ENCODE measurements at places on chromosomes 7 and 10. TPM values are rescaled to one million over a fixed set of nuclear protein-coding genes. Genes with fewer than 3 reads are reported as not detected.
A peak's percentile ranks its signal among the peaks of the same experiment; 100 is the strongest.

GRCh38 chr10:69911613-69912528 is 110.2 kb downstream of the COL13A1 start:
- no peak for DNase-seq

DNA sequence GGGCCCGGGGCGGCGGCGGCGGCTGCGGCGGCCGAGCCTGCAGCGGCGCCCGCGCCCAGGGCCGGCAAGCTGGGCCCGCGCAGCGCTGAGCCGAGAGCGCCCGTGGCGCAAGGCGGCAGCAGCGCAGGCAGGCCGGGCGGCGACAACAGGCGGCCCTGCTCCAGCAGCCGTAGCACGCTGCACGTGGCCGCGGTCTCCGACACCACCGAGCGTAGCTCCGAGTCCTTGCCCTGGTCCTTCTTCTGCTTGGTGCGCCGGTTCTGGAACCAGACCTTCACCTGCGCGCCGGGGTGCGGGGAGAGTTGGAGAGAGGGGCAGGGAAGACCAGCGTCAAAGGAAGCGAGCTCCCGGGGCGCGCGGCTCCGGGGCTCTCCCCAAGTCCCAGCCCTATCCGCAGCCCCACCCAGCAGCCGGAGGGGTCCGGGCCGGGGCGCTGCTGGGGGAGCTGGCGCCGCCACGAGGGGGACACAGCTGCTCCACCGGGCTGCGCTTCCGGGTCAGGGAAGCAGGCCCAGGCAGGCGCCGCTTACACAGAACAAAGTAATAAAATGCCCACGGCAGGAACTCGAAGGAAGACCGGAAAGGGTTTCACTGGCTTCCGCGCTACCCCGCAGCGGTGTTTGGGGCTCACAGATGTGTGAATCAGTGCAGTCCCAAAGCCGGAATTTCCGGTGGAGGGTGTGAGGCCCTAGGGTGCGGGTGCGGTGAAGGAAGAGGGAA is 3.6 kb downstream of the VAX1 start:
- DNase-seq: peak; percentile 79

DNA sequence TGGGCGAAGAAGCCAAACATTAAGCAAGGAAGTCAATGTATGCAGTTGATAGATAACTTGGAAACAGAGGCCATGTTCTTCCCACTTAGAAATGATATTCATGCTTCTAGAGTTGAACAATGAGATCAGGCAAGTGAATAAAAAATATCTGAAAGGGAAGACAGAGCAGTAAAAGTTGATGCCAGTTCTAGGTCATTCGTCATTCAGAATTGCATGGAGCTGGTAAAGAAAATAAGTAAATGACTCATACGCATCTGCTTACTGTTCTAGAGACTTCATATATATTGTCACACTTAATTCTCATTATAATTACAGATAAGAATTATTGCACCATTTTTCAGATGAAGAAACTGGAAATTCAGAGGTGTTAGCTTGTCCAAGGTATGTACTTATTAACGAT is 158.9 kb upstream of the FERD3L start:
- no peak for DNase-seq

DNA sequence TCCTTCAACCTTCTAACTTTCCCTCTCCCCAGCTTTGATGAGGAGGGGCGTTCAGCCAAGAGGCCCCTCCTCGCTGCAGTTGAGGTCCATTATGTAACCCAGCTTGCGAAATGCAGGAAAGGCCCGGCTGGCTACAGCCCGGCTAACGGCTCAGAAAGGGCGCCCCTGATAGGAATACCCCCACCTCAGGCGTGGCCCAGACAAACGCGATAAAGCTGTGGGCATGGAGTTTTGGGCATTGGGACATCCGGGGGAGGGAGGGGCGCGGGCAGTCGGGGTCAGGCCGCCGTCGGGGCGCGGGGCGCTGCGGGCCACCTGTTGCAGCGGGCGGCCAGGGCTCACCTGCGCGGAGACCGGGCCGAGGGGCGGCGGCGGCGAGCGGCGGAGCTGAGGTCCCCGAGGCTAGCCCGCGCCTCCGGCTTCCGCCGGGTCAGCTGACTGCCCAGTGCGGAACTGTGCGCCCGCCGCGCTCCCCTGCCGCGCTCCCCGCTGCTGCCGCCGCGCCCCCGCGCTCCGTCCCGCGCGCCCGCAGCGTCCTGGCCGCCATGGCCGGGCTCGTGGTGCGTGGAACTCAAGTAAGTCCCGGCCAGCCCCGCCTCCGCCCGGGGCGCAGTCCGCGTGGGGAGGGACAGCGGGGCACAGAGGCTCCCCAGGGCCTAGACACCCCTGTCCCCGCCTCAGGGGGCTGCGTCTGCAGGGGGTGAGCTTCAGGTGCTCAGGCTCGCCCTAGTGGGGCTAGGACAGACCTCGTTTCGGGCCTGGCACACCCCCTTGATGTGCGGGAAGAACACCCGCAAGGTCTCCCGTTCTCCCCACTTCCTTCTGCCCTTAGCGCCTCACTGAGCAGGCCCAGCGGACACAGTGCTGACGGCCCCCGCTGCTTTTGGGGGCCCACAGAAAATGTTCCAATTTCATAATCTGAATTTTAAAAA is at the start of gene LRMDA:
LRMDA (plus strand) TSS at position 445 of the 932 bp plus-strand sequence.
- DNase-seq: peak; percentile 78

DNA sequence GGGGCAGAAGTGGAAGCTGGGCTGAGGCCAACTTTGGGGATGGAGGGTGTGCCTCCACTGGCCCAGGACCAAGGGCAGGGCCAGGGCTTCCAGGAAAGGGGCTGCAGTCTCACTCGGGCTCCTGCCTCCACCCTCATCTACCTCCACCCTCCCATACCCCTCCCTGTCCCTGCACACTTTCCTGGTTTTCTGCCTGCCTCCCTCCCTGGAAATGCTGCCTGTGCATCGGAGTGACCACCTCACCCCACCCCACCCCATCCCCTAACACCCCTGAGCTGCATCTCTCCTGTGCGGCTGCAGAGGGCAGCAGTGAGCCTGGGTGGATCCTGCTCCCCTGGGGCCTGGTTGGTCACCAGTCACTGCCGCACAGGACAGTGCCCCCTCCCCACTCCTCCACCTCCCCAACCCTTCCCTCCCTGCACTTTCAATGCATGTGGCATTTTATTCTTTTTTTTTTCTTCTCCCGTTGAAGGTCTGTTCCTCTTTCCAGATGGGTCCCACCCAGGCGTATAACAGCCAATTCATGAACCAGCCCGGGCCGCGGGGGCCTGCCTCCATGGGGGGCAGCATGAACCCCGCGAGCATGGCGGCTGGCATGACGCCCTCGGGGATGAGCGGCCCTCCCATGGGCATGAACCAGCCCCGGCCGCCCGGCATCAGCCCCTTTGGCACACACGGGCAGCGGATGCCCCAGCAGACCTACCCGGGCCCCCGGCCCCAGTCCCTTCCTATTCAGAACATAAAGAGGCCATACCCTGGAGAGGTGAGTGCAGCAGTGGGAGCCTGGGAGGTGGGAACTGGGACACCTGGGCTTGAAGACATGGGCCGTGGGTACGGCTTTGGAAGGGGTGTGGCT is 54.1 kb upstream of the PPIF start:
- DNase-seq: peak; percentile 85

DNA sequence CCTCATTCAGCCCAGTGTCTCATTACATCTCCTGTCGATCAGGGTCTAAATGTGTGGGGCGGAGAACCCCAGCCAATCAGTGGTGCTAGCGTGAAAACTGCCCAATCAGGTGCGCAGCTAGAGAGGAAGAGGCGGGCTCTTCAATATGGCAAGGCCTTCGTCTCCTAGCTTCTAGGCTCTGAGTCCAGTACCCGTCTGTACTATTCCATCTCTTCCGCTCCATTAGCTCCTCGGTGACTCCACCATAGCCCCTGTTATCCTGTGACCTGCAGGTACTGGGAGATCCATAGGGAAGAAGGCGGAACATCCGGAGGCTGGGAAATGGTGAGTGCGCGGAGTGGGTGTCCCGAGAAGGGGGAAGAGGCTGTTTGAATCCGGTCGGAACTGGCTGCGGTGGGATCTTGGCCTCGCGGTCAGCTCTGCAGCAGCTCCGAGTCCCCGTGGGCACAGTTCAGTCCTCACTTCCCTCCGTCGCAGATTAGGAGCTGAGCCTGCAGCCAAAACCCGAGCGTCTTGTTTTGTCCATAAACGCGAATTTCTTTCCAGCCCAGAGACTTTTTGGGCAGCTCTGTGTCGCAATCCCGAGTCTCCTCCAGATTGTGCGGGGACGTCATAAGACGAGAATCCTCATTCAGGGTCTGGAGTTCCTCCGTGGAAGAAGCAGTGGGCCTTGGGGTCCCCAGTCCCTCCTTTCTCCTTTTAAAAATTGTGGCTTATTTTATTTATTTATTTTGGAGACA is at the start of gene ZNF727:
ZNF727 (plus strand) TSS at position 134 of the 740 bp plus-strand sequence; CDS start at position 322, 188 bp downstream.
- DNase-seq: peak; percentile 67

- no peak for DNase-seq
Measured at GRCh38 chr7:91347290-91347689, 83.1 kb downstream of the FZD1 start.

GRCh38 chr7:2544541-2545188 is 10.7 kb downstream of the BRAT1 start:
- peak; percentile 49 for DNase-seq

- DNase-seq: no peak
Measured at GRCh38 chr7:27992755-27993493, 187.7 kb downstream of the JAZF1 start.

DNA sequence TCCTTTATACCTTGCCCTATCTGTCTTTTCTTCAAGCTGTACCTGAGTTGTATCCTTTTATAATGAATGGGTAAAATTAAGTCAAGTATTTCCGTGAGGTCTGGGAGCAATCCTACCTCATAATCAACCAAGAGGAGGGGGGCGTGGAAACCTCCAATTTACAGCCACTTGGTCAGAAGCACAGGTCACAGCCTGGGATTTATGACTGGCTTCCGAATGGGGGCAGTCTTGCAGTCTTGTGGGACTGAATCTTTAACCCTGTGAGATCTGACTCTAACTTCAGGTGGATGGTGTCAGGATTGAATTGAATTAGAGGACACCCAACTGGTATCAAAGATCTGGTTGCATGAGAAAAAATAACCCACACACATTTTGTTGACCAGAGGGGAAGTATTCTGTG is 23.5 kb upstream of the KCNMA1 start:
- DNase-seq: no peak

DNA sequence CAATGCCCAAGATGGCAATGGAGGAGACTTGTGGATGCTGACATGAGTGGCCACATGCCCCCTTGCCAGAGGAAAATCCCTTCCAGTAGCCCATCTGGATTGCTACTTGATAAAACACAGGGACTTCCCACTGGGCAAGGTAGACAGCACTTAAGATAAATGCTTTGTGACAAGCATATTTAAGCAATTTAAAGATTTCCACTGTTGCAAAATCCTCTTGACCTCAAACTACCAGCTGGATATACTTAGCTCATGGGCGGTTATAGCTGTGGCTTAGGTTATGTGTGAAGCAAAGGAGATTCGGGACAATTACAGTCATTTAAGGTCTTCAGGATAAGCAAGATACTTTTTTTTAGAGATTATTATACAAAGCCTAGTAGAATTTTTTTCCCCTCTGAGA is 238.1 kb downstream of the BMPER start:
- no peak for DNase-seq

GRCh38 chr10:13448216-13448615 is 80.6 kb downstream of the BEND7 start:
- DNase-seq: no peak

DNA sequence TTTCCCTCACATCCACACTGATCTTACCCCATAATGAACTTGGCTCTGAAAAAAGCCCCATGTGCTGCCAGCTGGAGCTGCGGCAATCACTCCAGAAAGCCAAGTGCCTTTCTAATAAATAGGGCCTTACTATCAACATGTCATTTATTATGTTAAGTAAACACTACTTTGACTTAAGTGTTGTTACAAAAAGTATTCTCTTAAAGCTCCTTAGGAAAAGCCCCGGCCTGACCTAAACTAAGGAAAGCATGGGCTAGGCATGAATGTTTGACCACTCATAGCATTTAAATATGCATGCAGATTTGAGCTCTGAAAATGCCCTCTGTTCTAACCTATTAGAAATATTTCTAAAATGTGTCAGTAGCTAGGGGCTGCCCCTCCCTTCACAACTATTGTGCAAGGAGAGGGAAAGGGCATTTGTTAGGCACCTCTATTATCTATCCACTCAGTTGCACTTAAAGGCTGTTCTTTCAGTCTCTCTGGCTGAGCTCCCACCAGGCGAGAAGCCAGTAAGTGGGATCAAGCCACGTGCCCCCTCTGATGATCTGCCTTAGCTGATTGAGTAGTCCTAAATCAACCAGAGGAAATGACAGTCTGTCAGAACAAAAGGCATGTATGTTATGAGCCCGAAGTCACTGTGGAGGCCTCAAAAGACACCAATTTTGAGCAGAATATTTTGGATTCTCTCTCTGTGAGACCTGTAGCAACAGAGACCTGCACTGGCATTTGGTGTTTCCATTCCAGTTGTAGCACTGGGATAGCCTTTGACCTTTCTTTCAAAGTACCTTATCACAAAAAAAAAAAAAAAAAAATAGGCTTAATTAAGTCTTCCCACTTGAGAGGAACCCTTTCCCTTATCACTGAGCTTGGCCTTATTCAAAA is 77.1 kb downstream of the ITGB8 start:
- no peak for DNase-seq

DNA sequence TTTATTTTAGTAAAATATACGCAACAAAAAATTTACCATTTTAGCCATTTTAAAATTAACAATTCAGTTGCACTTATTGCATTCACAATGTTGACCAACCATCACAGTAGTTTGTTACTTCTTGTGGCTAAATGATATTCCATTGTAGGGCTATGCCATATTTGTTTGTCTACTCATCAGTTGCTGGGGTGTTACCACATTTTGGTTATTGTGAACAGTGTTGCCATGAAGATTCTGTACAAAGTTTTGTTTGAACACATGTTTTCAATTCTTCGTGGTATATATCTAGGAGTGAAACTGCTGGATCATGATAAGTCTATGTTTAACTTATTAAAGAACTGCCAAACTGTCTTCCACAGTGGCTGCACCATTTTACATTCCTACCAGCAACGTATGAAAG is 46.3 kb upstream of the ZNF365 start:
- DNase-seq: no peak

GRCh38 chr7:6447581-6448199 is at the start of gene DAGLB:
DAGLB (minus strand) TSS chr7:6447954; CDS start chr7:6447842, 112 bp downstream.
- peak; percentile 100 for DNase-seq

DNA sequence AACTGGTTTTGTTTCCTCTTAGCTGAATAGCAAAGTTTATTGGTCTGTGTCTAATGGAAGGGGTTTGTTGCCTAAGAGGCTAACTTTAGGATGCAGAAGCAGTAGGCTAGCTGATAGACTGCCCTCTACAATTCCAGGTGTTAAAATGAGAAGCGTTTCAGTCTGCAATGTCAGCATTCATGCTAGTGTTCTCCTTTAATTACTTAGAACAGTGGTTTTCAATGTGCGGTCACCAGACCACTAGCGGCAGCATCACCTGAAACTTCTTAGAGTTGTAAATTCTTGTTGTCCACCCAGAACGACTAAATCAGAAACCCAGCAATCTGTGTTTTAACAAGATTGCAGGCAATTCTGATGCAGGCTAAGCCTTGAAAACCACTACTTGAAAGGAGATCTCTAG is 392.9 kb downstream of the IPMK start:
- no peak for DNase-seq

Gene CH25H
- polyA plus RNA-seq: not detected

Gene HERPUD2
- 39.2 TPM for polyA plus RNA-seq

Gene ANLN
- 17.1 TPM for polyA plus RNA-seq

Gene PVRIG
- polyA plus RNA-seq: not detected

Gene ELN
- 8.9 TPM for polyA plus RNA-seq

Gene UPK3BL1
- 20.6 TPM for polyA plus RNA-seq
